Psoas muscle (tissue), 8 donors: ENCODE measurements at places on chromosomes 13 and 19. TPM values are rescaled to one million over a fixed set of nuclear protein-coding genes. Genes with fewer than 3 reads are reported as not detected.

KLK6 gene
- not detected for total RNA-seq

CEACAM3 gene
- not detected for total RNA-seq

FFAR1 gene
- not detected for total RNA-seq

ADGRE1 gene
- 0.42 TPM for total RNA-seq

APLP1 gene
- 4.1 TPM for total RNA-seq

NEK3 gene
- 4.5 TPM for total RNA-seq

ZNF580 gene
- total RNA-seq: 21.1 TPM

FSD1 gene
- not detected for total RNA-seq

POSTN gene
- total RNA-seq: 6.1 TPM

ZNF57 gene
- total RNA-seq: 1.0 TPM

C19orf38 gene
- total RNA-seq: 1.2 TPM

SCEL gene
- total RNA-seq: not detected

S1PR5 gene
- total RNA-seq: 0.30 TPM

DCLK1 gene
- total RNA-seq: 15.1 TPM

WTIP gene
- total RNA-seq: 3.9 TPM

CDX2 gene
- total RNA-seq: not detected

RNASEH2B gene
- total RNA-seq: 17.5 TPM

KLK2 gene
- total RNA-seq: not detected

KLHL1 gene
- not detected for total RNA-seq

OSCAR gene
- 0.44 TPM for total RNA-seq

PGLYRP1 gene
- total RNA-seq: not detected

CLEC17A gene
- not detected for total RNA-seq

MISP3 gene
- 2.9 TPM for total RNA-seq

ZNF285 gene
- 0.86 TPM for total RNA-seq

CYP4F12 gene
- 1.7 TPM for total RNA-seq

SLC25A42 gene
- total RNA-seq: 21.3 TPM

BCL3 gene
- total RNA-seq: 13.3 TPM

CEACAM21 gene
- 0.28 TPM for total RNA-seq

URAD gene
- total RNA-seq: not detected

ZNF708 gene
- total RNA-seq: 4.0 TPM

MTUS2 gene
- total RNA-seq: not detected

POU2F2 gene
- total RNA-seq: 0.30 TPM

GSX1 gene
- not detected for total RNA-seq

CRB3 gene
- not detected for total RNA-seq

CCDC194 gene
- total RNA-seq: 0.51 TPM

PROZ gene
- not detected for total RNA-seq

ATXN8OS gene
- total RNA-seq: not detected

HCN2 gene
- total RNA-seq: not detected

SAMD4B gene
- total RNA-seq: 41.9 TPM

FBXW9 gene
- total RNA-seq: 1.2 TPM

DHDH gene
- total RNA-seq: not detected

SHANK1 gene
- 0.83 TPM for total RNA-seq

LRFN3 gene
- 10.7 TPM for total RNA-seq

EBI3 gene
- 0.48 TPM for total RNA-seq

BEST2 gene
- not detected for total RNA-seq

LGALS14 gene
- not detected for total RNA-seq

SLITRK6 gene
- total RNA-seq: 0.41 TPM

EMP3 gene
- total RNA-seq: 13.9 TPM

ZDHHC20 gene
- total RNA-seq: 10.8 TPM

INTS6 gene
- total RNA-seq: 14.4 TPM

RXFP2 gene
- total RNA-seq: 1.7 TPM

TUBA3C gene
- not detected for total RNA-seq
